NCI-H1105 (cell line): ENCODE measurements at places on chromosomes 3 and 15.
A peak's percentile ranks its signal among the peaks of the same experiment; 100 is the strongest.

- DNase-seq, result no peak
Measured at GRCh38 chr3:123374016-123374415, 74.9 kb downstream of the ADCY5 start.

- DNase-seq, result no peak
Measured at GRCh38 chr3:21436835-21437234, 314.2 kb downstream of the ZNF385D start.

DNA sequence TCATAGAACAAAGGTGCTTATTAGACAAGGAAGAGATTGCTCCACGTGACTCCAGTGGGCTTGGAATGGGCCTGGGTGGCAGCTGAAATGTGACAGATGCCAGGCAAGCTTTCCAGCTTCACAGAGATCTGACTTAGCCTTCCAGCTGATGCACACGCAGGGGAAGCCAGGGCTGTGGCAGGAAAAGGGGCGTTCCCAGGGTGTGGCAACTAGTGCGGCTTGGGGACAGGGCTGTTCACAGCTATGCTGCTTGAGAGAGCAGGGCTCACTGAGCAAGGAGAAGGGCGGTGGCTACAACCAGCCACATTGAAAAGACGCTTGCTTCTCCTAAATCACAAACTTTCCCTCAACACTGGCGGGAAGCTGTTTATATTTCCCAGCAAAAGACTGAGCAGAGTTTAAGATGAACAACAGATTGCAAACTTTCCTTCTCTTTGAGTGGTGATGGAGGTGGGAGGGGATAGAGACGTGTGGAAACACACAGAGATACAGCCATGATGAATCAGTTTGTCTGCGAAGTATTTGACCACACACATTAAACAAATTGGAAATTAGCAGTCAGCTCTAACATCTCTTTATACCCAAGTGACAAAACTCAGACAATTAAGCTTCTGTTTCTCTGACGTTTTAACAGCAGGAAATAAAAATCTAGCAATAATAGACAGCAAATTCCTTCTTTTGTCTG lies 127.5 kb downstream of the BDH1 start:
- no peak for DNase-seq

GRCh38 chr3:142285083-142285517 lies 59.7 kb upstream of the GK5 start:
- DNase-seq, result no peak

DNA sequence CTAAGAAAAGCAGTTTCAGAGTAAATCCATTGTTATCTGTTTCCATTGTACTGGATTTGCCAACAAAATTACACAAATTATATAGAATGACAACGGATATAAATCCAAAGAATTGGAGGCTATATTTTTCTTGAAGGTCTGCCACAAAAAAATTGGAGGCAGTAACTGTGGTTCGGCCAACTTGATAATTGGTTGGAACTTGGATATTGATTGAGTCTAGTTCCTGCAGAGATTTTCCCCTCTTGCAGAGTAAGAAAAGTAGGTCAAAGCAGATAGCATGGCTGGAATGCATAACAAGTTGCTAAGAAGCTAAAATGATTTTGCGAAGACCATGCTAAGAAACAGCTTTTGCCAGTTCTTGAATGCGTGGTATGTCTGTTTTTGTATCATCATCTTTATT lies 269.6 kb upstream of the CFAP20DC start:
- no peak for DNase-seq

- no peak for DNase-seq
Measured at GRCh38 chr15:49645277-49645676, 24.4 kb downstream of the DTWD1 start.

- no peak for DNase-seq
Measured at GRCh38 chr3:98809557-98809956, 46.4 kb downstream of the ST3GAL6 start.

DNA sequence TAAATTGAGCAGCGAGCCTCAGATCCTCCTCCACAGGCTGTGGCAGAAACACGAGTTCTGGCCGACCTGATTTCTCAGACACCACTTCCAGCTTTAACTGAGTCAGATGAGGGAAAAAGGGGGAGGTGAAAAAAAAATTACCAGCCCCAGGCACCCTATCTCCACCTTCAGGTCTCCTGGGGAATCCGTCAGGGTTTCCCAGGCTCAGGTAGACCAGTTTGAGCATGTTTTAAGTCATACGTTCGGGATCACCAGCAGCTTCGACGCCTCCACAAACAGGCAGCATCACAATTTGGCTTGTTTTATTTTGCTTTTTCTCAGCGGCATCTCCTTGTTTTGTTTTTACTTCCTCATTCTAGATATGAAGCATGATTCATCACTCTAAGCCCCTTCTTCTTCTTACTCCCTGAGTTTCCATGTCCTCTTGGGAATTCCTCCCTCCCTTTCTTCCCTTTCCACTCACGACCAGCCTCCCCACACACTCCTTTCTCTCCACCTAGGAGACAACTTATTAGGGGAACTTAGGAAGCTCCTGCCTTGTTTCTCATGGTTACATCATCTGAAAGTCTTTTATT lies 190.1 kb downstream of the ZNF621 start:
- no peak for DNase-seq

DNA sequence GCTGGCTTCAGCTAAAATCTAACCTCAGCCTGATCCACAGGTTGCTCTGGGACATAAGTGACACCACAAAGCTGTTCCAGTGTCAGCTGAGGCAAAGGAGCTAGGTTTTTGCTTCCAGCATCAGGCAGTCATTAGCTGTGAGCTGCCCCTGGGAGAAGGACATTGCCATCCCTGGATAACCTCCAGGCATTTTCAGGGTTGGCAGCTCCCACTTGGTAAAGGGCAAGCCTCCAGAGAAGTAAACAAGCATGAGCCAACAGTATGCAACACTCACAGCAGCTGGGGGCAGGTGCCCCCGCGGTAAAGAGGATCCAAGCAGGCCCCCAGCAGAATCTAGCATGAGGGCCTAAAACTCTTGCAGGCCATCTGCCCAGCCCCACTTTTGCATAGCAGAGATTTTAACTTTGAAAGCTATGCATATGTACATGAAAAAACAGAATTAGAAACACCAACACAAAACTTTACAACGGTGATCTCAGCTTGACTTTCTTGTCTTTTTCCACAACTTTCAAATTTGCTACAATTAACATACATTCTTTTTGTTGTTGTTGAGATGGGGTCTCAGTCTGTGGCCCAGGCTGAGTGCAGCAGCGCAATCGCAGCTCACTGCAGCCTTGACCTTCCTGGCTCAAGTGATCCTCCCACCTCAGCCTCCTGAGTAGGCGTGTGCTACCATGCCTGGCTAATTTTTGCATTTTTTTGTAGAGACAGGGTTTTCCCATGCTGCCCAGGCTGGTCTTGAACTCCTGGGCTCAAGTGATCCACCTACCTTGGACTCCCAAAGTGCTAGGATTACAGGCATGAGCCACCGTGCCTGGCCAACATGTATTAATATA lies 83.8 kb upstream of the TPM1 start:
- no peak for DNase-seq

- DNase-seq, result no peak
Measured at GRCh38 chr3:59374818-59375211, 325.0 kb upstream of the CFAP20DC start.

GRCh38 chr3:100982710-100983109 lies 10.5 kb downstream of the ABI3BP start:
- no peak for DNase-seq

DNA sequence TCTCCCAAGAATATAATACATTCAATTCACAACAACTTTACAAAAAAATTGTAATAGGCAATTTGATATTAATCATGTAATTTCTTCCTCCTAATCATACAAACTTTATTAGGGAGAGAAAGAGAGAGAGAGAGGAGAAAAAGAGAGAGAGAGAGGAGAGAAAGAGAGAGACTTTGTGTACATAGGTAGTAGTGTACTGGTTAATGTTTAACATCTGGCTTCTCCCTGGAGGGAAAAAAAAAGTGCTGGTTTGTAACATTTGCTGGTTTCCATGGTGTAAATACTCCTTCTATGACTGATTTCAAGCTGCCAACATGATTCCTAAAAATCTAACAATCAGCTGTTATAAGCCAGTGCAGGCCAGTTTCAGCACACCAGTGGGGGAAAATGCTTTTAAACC lies 98.0 kb upstream of the ARHGEF26 start:
- DNase-seq, result no peak

DNA sequence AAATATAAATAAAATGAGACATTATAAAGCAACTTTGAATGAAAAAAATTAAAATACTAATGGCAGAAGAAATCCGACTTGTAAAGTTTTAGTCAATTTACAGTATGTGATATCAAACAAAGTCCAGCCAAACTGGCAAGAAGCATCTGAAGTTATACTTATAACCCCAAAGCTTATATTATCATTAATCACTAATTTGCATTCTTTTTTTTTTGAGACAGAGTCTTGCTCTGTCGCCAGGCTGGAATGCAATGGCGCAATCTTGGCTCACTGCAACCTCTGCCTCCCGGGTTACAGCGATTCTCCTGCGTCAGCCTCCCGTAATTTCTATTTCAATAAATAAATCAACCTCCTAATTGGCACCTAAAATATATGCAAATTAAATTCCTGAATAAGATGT lies 80.1 kb downstream of the AQR start:
- DNase-seq, result no peak

GRCh38 chr3:8597219-8597853 lies 47.3 kb downstream of the SSUH2 start:
- no peak for DNase-seq

GRCh38 chr15:70512772-70513362 lies 250.5 kb downstream of the UACA start:
- DNase-seq, result no peak

DNA sequence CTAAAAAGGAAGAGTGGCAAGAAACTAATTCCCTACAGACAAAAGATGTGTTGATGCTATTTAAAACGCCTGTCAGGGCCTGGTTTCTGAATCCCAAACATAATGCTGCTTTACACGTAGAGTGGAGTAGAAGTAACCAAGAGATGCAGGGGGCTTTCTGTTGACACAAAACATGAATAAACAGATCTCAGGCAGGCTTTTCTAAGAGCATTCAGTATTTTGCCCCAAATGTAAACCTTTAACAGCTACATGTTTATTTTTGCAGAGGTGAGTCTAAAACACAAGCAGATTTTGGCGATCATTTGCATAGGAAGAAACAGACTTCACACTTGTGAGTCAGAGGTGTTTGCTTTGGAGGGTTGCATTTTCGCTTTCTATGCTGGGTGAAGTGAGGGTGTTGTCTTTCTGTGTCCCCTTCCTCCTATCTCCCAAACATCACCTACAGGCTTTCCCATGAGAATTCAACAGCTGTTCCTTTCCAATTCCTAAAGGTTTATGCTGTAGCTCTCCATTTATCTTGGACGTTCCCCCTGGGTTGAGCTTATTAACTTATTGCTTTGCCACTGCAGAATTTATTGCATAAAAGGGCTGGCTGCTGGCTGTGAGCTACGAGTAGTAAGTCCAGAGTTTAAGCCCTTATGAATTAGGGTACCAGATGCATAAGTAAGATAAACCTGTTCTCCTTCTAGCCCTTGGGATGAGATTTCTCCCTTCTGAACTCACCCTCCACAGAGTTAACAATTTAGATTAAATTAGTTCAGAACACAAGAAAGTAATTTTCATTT lies 156.7 kb downstream of the DIPK2A start:
- peak; percentile 51 for DNase-seq

DNA sequence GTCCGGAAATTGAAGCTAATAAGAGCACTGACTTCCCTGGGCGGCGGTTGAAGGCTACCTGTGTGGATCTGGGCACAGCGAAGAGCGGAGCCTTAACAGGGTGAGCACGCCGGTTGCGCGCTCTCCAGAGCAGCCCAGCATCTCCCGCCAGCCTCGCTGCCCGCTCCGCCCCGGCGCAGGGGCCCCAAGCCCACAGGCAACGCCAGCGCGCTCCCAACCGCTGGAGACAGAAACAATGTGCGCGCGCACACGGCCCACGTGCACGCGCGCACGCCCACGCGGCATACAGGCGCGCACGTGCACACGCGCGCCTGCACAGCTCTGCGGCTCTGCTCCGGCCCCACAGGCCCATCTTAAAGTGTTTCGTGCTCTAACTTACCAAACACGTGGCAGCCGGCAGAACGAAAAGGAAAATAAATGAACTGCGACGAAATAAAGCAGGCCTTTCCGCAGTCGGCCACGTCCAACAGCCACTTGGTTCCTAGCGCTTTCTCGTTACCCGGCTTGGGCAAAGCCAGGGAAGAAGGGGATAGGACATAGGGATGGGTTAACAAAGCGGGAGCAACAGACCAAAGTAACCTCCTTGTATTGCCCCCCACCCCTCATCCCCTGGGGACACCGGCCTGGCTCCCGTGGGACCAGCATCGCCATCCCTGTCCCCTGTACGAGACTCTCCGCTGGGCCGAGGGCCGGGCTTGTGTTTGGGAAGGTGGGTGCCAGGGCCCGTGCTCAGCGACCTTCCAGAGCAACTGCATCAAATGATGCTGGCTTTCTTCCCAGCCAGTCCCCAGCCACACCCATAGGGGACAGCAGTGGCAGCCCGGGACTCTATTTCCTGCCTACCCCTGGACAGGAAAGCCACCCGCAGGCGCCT lies 203.7 kb downstream of the ABHD5 start:
- DNase-seq, result no peak

DNA sequence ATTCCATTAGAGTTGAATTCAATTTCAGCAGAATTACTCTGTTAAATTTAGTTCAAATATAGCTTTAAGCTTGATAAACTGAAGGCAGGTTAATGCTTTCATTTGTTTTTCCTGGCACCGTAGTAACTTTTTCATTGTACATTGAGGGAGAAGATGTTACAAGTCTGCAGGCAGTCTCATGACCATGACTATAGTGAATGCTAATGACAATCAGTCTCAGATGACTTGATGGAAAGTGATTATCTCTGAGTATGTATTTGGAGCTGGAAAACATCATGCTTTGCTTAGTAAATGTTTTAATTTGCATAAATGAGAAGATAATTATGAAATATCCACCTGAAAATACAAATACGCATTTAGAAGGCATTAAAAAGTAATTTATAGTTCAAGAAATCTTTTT lies 16.0 kb upstream of the RNF7 start:
- DNase-seq, result no peak

DNA sequence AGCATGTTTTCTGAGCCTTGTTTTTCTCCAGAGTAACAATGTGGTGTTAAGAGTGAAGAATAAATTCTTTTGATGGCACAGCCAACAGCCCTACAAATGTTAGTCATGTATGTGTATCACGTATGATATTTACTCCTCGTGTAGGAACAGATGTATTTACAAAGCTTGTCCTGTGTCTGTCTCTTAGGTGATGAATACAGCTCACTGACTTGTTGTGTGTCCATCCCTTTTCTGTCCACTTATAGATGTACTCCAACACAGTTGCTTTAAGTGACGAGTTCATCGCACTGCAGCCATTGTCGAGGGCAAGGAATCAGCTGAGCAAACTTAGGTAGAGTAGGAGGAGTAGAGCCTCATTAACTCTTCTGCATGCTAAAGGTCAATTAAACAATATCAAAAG lies 78.1 kb downstream of the DCUN1D1 start:
- DNase-seq, result no peak

GRCh38 chr3:48248095-48248850 lies 7.4 kb downstream of the ZNF589 start:
- no peak for DNase-seq
